ENCODE measurements at places on chromosomes 5 and 9.

- H3K27ac ChIP-seq: no peak overlapping the region
- no peaks in the 10 kb centered on the region for H3K27me3 ChIP-seq
- H3K36me3 ChIP-seq: no peaks in the 10 kb centered on the region
- no peaks in the 10 kb centered on the region for H3K4me1 ChIP-seq
Observed at GRCh38 chr5:108735790-108736189, 11.9 kb upstream of the FER start.

GRCh38 chr5:31007672-31008071, 185.8 kb upstream of the CDH6 start:
- no peaks in the 10 kb centered on the region for H3K27me3 ChIP-seq
- ATAC-seq: no peak
- no peaks in the 10 kb centered on the region for H3K36me3 ChIP-seq
- no peaks in the 10 kb centered on the region for H3K4me1 ChIP-seq

DNA sequence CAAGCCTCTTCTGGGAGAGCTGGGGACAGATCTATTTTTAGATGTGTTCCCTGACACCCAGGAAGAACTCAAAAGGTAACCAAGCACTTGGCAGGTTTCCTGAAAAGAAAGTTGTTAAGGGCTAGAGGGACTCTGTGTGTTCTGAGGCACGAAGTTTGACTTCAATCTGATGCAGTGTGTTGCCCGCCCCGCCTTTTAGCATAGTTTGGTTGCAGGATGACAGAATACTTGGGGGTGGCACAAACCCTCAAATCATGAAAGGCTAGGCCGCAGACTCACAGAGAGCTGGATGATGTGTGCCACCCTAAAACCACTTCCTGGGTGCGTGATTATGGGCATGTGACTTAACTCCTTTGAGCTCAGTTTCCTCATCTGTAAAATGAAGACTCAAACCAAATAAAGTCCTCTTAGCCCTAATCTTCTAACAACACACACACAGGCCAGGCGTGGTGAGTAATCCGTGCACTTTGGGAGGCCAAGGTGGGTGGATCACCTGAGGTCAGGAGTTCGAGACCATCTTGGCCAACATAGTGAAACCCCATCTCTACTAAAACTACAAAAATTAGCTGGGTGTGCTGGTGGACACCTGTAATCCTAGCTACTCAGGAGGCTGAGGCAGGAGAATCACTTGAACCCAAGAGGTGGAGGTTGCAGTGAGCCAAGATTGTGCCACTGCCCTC, 12.8 kb upstream of the NDFIP1 start:
- ATAC-seq: no peak
- H3K4me3 ChIP-seq: no peak overlapping the region
- H3K27me3 ChIP-seq: no peaks in the 10 kb centered on the region
- H3K27ac ChIP-seq: no peak overlapping the region
- H3K36me3 ChIP-seq: no peaks in the 10 kb centered on the region

GRCh38 chr5:164353155-164353554, 847.7 kb downstream of the MAT2B start:
- H3K27ac ChIP-seq: no peak overlapping the region
- no peaks in the 10 kb centered on the region for H3K36me3 ChIP-seq
- H3K27me3 ChIP-seq: no peaks in the 10 kb centered on the region
- H3K4me1 ChIP-seq: no peaks in the 10 kb centered on the region
- no peak overlapping the region for H3K4me3 ChIP-seq
